ENCODE measurements at places on chromosomes 1 and 21.

- DNase-seq, result no peak
Measured at GRCh38 chr1:51469518-51469917, 49.5 kb downstream of the EPS15 start.

DNA sequence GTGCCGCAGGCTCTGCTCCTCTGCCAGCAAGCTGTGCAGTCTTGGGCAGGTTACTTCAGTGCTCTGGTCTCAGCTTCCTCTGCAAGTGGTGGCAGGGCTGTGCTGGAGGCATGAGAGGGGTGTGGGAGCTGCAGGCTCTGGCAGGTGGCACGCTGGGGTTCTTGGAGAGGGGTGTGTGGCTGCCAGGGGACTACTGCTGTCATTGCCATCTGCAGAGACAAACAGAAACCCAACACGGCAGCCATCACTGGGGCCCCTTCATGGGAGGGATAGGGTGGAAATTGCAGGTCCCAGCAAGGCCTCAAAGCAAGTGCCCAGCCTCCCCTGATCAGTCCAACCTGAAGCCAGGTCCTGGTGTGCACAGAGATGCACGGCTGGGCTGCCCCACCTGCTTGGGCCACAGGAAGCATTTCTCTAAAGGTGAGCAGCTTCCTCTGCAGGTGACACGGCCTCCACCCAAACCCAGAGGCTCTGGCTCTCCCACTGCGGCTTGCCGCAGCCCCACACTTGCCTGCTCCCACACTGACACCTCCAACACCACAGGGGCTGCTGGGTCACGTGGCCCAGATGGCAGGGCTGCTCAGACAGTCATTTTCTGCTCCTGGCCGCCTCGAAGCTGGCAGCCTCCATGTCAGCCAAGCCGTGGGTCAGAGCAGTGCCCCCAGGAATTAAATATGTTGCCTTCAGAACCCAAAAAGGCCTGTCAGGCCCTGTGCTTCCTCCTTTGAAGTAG lies 4.1 kb upstream of the COL6A2 start:
- no peak for DNase-seq

DNA sequence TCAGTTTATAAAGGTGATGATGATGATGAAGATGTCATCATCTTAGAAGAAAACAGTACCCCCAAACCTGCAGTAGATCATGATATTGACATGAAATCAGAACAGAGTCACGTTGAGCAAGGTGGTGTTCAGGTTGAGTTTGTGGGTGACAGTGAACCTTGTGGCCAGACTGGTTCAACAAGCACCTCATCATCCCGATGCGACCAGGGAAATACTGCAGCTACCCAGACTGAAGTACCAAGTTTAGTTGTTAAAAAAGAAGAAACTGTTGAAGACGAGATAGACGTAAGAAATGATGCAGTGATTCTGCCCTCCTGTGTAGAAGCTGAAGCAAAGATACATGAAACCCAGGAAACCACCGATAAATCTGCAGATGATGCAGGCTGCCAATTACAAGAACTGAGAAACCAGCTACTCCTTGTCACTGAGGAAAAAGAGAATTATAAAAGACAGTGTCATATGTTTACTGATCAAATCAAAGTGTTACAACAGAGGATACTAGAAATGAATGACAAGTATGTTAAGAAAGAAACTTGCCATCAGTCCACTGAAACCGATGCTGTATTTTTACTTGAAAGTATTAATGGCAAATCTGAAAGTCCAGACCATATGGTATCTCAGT lies 16.0 kb upstream of the CHAF1B start:
- no peak for DNase-seq

DNA sequence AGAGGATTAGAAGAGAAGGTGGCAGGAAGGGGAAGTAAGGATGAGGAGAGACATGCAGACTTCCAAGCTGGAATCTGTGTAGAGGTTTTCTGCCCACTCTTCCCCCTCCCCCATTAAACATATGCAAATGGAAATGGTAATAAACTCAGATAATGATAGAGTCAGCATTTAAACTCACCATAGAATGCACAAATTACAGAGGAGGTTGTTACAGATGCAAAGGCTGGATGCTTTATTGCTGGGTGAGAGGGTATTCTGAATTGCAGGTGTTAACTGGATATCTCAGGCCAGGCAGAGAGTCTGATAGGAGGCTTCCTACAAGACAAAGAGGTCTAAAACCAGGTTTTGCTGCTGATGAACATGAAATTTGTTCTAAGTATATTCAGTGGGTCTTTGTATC lies 372.5 kb downstream of the SEC16B start:
- DNase-seq, result no peak

GRCh38 chr21:45468971-45469272 lies 64.0 kb downstream of the COL18A1 start:
- DNase-seq, result no peak

DNA sequence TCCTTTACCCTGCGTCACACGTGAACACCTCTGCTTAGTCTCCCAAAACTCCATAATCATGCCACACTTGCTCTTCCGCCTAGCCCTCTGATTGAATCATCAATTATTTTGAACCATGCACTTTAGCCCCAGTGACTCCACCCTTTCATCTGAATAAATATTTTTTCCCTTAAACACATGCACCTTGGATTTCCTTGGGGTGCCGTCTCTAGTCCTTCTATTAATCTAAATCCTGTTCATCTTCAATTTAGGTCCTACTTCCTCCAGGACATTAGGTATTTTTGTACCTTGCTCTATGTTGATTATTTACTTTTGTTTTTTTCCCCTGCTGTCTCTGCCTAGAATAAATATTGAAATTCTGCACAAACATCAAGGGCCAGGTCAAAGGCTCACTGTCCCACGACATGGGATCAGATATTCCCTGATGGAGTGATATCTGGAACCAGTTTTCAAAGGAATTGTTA lies 9.8 kb upstream of the CYP2J2 start:
- no peak for DNase-seq

DNA sequence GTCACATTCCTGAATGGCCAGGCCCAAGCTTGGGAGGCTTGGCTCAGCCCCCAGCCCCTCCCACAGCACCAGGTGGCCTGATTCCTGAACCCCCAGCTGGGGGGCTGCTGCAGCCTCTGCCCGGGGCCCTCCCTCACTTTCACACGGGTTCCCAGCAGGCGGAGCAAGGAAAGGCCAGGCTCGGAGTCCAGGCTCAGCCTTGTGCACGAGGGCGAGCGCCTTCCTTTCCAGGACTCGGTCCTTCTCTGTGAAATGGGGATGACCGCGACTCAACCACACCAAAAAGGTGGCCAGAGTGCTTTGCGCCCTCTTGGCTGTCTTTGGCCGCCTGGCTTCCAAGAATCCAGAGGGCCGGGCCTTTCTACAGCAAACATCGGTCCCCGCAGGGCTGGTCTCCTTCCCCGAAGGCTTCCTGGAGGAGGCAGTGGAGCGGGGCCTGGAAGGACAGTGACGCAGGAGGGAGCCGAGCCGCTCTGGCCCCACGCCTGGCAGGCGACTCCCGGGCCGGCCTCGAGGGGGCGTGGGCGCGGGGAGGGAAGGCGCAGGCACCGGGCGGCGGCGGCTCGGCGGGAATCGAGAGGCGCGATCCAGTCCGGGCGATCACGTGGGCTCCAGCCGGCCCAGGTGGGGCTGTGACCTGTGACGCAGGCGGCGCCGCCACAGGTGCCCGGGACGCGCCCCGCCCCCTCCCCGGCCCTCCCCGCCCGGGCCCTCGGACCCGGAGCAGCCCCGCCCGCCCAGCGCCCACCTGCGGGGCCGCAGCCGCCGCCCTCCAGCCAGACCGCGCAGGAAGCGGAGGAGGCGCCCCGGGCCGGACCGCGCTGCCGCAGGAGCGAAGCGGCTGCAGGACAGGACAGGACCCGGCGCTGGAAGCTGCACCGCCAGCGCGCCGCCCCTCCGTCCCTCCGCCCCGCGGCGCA lies at the start of gene ARHGEF16:
Gene ARHGEF16 (plus strand): TSS at position 775 of the 920 bp plus-strand sequence. CDS start 8,420 bp downstream, outside the sequence.
- DNase-seq, result no peak

DNA sequence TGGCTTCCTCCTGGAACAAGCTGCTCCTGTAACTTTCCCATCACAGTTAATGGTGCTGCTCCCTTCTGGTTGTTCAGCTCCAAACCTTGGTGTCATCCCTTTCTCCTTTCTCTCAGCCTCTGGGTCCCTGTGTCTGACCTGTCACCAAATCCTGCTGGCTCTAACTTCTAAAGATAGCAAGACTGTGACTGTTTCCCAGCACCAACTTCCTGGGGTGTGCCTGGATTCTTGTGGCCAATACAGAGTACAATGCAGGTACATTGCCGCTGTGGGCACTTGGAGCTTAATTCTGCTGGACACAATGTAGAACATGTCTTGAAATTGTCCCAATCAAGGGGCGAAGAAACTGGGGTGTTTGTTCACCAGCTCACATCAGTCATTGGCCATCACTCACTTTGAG lies 156.7 kb upstream of the CSF3R start:
- no peak for DNase-seq

DNA sequence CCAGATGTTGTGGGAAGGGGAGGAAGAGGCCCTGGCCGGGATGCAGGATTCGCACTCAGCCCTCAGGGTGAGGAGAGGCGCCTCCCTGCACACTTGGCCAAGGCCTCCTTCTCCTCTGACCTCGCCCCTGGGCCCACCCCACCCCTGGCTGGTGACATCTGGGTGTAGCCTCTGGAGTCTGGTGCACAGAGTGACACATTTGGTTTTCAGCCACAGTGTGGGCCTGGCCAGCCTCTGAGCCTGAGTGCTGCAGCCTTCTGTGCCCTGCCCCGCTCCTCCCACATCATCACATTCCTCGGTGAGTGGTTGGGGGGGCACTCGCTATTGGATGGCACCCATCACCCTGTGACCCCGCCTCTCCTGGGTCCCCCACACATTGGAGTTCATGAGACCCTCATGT lies 45.8 kb downstream of the PRDM16 start:
- DNase-seq, result no peak

GRCh38 chr1:75870951-75871350 lies 61.3 kb downstream of the ASB17 start:
- DNase-seq, result no peak

- no peak for DNase-seq
Measured at GRCh38 chr1:233689017-233689747, 75.3 kb downstream of the KCNK1 start.

DNA sequence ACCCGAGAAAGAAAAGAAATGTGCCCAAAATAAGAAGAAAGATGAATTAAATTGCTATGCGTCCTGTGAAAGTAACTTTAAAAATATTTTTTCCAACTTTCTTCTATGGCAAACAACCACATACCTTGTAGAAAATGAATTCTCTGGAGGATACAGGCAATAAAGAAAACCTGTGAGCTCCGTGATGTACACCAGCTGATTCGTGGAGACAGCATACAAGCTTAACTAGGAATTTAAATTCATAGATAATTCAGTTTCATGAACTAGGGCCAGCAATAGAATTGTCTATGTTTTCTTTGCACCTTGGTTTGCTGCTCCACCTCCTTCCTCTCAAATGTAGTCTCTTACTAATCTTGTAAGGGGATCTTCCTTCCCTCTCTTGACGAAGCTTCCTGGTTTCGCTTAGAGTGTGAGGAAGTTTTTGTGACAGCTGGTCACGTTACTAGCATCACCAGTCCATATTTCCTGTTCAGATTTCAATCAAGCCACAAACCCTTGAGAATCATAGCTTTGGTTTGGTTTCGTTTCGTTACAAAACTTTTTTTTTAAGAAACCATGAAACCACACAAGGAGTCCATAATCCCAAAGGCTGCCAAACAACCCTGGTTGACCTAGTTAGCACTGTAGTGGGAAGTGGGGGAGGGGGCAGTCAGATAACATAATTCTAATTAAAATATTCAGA lies 35.8 kb downstream of the GREM2 start:
- DNase-seq, result no peak

DNA sequence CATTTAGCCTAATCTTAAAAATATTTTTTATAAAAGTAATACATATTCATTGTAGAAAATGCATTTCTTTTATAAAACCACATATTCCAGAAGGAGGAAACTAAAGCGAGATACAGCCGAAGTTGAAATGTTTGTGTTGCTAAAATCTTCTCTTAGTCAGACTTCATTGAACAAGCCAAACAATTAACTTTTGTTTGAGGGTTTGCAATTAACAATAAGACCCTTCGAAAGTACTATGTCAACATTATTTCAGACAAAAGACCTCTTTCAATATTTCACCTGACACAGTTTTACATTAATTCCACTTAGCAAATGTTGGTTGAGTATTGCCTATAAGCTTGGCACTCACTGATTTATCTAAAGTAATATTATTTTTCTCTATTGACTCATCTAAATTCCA lies 354.0 kb upstream of the ADAMTS5 start:
- DNase-seq, result no peak

GRCh38 chr1:185598332-185598731 lies 135.9 kb upstream of the HMCN1 start:
- DNase-seq, result no peak

DNA sequence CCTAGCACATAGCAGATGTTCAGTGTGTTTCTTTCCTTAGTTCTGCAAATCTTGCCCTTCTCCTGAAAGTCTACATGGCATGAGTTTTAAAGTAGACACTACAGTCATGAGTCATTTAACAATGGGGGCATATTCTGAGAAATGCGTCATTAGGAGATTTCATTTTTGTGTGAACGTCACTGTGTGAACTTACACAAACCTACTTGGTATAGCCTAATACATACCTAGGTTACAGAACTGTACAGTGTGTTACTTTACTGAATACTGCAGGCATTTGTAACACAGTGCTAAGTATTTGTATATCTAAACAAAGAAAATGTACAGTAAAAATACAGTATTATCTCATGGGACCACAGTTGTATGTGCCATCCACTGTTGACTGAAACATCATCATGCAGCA lies 10.0 kb downstream of the TTF2 start:
- DNase-seq, result no peak

DNA sequence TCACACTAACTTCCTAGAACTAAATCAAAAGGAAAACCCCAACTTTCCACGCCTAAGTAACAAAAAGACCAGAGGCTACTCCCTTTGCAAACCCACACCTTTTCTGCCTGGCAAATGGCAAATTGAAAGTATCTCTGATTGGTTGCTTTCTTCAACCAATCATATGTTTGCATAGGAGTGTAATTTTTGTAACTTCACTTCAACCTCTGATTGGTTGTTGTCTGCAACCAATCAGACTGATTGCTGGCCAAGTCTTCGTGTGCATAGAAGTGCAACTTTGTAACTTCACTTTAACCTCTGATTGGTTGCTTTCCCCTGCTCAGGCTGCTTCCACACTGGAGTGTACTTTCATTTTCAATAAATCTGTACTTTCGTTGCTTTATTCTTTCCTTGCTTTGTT lies 36.9 kb upstream of the PADI2 start:
- DNase-seq, result no peak

DNA sequence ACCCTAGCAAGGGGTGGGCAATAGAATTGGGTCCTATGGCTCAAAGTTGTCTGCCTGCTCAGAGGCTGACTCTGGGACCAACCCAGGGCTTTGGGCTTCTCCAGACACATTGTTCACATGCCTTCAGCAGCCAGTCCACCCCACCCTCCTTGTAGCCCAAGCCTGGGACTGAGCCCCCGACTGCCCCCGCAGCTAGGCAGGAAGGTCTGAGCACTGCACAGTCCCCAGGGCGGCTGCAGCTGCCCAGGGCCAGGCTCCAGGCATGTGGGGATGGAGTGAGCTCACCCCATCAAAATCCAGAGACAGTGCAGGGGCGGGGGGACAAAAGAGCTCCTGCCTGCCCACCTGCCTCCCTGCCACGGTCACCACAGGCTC lies 35.6 kb downstream of the HSPG2 start:
- no peak for DNase-seq

Measured in AG04450 (cell line).